ENCODE measurements at places on chromosomes 1 and 21. TPM values are rescaled to one million over a fixed set of nuclear protein-coding genes. Genes with fewer than 3 reads are reported as not detected.

GRCh38 chr1:226678251-226678650, 60.8 kb downstream of the ITPKB start:
- H3K36me3 ChIP-seq: peaks cover 19% of the 10 kb centered on the region
- DNase-seq: no peak
- H3K4me1 ChIP-seq: peaks cover 91% of the 10 kb centered on the region
- peak overlapping the region; percentile 68 for H3K4me3 ChIP-seq

LCE1A gene
- not detected for total RNA-seq

- peaks cover 14% of the 10 kb centered on the region for H3K4me1 ChIP-seq
- H3K27ac ChIP-seq: no peak overlapping the region
- H3K27me3 ChIP-seq: no peaks in the 10 kb centered on the region
- no peak for DNase-seq
These were observed 46.6 kb downstream of the DUSP10 start for GRCh38 chr1:221695301-221695700.

DNA sequence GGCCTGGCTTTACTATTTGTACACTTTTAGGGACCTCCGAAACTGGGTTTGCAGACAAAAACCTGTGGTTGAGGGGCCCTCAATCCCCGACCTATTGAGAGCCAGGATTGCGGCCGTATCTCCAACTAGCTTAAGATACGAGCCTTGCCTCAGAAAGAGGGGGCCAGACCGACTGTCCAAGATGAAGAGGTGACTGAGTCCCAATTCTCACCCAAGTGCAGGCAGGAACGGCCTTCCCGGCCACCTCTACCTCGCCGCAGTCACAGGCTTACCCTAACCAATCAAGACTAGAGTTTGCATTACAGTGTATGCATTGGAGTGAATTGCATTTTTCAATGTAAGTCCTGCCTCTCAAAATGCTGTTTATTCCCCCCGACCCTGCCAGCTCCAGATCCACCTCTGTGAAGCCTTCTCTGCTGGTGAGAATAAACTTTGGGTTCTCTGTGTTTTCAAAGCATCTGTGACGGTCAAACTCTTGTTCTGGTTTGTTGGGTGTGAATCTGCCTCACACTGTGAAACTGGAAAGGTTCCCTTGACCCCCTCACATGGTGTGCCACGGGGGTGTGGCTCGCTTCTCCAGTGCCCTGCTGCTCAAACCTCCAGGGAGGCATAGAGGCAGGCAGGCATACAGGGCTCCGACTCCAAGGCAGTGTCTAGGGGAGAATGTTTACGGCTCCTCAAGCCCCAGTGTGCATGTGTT, 62.2 kb upstream of the WLS start:
- no peaks in the 10 kb centered on the region for H3K27me3 ChIP-seq
- no peak for DNase-seq
- no peaks in the 10 kb centered on the region for H3K36me3 ChIP-seq
- H3K4me1 ChIP-seq: no peaks in the 10 kb centered on the region
- no peak overlapping the region for H3K27ac ChIP-seq

DNA sequence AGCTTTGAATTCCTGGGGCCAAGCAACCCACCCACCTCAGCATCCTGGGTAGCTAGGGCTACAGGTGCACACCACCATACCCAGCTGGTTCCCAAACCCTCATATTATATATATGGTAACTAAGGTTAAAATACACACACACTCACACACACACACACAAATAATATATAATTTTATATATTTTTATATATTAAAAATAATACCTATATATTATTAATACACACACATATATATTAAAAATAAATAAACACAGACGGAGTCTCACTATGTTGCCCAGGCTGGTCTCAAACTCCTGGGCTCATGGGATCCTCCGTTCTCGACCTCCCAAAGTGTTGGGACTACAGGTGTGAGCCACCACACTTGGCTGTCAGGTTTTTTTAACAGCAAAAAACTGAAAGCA, 31.9 kb downstream of the SCAF4 start:
- H3K4me1 ChIP-seq: peaks cover 12% of the 10 kb centered on the region
- peaks cover 40% of the 10 kb centered on the region for H3K36me3 ChIP-seq
- DNase-seq: no peak
- H3K27me3 ChIP-seq: no peaks in the 10 kb centered on the region
- no peak overlapping the region for H3K4me3 ChIP-seq

GRCh38 chr1:95086949-95087533, 14.3 kb upstream of the ALG14 start:
- no peak for DNase-seq
- H3K4me1 ChIP-seq: no peaks in the 10 kb centered on the region
- no peaks in the 10 kb centered on the region for H3K36me3 ChIP-seq
- peaks cover 10% of the 10 kb centered on the region for H3K27me3 ChIP-seq
- H3K27ac ChIP-seq: no peak overlapping the region

DNA sequence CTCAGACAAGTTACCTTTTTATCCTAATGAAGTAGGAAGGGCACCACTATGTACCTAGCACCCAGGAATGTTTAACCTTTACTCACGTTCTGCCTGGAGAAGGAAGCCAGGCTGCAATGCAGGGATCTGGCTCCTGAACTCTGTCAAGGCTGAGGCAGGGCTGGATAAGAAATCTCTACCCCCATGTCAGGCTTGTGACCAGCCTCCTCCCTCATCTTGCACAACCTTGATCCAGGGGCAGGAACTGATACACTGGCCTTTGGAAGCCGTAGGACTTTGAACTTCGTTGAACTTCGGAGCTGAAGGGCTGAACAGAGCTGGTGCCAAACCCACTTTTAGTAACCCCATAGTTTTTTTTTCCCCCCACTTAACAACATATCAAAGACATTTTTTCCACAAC, 8.0 kb upstream of the AKR1A1 start:
- no peak overlapping the region for H3K27ac ChIP-seq
- H3K4me1 ChIP-seq: peaks cover 35% of the 10 kb centered on the region
- DNase-seq: no peak
- no peaks in the 10 kb centered on the region for H3K36me3 ChIP-seq
- peaks cover 1% of the 10 kb centered on the region for H3K27me3 ChIP-seq

- no peak overlapping the region for H3K27ac ChIP-seq
- DNase-seq: no peak
- H3K36me3 ChIP-seq: peaks cover 2% of the 10 kb centered on the region
- H3K27me3 ChIP-seq: no peaks in the 10 kb centered on the region
- no peaks in the 10 kb centered on the region for H3K4me1 ChIP-seq
These were observed 41.0 kb downstream of the DEGS1 start for GRCh38 chr1:224223819-224224714.
